ENCODE measurements at places on chromosomes 2 and 18.

DNA sequence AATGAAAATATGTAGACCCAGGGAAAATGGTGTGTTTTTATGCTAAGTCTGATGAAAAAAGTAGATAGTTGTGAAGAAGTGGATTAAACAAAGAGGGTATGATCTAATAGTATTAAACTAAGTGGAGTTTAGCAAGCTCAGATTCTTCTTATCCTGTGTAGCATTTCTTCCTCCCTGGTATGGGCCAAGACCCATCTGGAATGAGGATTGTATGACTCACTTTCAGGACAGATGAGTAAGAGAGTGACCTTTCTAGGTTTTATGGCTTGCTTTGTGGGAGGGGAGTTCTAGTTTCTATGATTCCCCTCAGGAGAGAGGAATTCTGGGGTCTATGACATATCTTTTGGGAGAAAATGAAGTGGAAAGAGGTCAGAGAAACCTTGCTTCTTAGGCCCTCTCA, 550.1 kb downstream of the SPAG16 start:
- no peak for DNase-seq

DNA sequence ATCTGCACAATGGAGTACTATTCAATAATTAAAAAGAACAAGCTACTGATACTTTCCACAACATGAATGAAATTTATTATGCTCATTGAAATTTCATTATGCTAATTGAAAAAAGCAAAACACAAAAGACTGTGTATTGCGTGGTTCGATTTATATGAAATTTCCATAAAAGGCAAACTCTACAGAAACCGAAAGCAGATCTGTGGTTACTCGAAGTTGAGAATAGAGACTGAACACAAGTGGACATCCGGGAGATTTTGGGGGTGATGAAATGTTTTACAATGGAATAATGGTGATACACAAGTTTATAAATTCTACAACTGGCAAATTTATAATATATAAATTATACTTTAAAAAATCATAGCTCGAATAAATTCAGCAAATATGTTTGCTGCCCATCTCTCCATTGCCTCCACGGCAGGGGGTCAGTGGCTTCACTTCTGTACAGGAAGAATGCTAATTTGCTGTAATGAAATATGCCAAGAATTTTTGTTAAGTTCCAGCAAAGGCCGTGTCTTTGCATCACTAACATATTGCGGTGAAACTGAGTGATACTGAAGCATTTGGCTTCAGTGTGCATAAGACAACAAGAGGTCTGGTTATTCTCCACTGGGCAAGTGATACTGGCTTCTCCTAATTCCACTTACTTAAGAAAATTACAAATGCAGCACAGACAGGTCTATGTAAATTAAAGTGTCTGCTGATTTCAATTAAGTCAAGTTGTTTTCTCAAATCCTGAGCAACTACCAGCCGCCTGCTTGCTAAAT, 96.7 kb downstream of the TMEM163 start:
- no peak for DNase-seq

GRCh38 chr2:230520875-230521155, 104.8 kb downstream of the SP100 start:
- no peak for DNase-seq

DNA sequence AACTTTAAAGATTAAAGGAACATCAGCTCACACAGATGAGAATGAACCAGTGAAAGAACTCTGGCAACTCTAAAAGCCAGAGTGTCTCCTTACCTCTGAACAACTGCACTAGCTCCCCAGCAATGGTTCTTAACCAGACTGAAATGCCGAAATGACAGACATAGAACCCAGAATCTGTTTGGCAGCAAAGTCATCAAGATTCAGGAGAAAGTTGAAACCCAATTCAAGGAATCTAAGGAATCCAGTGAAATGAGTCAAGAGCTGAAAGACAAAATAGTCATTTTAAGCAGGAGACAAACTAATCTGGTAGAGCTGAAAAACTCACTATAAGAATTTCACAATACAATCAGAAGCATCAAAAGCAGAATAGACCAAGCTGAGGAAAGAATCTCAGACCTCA, 72.0 kb downstream of the STRADB start:
- no peak for DNase-seq

DNA sequence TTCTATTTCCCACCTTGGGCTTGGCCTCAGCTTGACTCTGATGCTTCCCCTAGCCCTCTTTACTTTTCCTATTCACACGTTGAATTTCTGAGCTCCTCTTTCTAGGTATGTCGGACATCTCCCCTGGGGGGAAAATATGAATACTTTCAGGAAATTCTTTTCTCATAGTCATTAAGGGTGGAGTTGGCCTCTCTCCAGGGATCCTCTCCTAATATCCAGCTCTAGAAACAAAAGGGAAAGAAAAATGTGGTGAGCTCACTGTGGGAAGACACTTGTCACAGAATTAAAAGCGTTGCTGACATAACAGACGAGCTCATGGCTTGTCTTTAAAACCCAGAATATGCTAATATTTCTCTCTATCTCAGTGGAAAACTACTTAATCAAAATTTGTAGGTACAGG, 132.7 kb upstream of the MEX3C start:
- no peak for DNase-seq

DNA sequence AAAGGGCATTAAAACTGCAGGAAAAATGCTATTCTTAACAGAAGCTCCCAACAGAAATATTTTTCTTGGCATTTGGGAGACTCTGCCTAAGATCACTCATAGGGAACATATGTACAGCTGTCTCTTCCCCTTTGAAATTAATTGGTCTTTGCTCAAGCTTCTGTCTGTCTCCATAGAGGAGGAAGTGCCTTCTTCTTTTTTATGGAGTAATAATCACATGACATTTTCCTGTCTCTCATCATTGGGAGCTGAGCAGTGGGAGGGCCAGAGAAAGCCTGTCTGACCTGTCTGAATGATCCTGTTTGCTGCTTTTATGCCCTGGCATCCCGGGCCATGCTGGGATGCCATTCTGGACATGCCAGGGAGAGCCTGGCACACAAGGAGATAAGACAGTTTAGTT, 145.6 kb downstream of the AQP4 start:
- DNase-seq = no peak

DNA sequence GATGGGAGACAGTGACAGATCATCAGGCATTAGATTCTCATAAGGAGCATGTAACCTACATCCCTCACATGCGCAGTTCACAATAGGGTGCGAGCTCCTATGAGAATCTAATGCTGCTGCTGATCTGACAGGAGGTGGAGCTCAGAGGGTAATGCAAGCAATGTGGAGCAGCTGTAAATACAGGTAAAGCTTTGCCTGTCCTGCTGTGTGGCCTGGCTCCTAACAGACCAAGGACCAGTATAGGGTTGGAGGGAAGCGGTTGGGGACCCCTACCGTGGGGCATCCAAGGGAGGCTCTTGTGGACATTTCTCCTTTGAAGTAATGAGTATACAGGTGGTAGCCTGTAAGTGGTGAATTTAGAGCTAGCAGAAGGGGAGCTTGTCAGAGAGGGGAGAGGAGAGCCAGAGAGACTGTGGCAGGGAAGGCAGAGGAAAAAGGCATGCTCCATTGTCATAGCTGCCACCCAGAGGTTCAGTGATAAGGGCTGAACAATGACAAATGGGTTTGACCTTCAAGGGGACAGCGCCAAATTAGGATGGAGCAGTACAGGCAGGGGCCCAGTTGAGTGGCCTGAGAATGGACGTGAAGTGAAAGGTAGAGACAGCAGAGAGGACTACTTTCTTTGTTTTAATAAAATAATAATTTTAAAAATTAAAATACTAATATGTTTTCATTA, 15.2 kb upstream of the TMBIM1 start:
- no peak for DNase-seq

DNA sequence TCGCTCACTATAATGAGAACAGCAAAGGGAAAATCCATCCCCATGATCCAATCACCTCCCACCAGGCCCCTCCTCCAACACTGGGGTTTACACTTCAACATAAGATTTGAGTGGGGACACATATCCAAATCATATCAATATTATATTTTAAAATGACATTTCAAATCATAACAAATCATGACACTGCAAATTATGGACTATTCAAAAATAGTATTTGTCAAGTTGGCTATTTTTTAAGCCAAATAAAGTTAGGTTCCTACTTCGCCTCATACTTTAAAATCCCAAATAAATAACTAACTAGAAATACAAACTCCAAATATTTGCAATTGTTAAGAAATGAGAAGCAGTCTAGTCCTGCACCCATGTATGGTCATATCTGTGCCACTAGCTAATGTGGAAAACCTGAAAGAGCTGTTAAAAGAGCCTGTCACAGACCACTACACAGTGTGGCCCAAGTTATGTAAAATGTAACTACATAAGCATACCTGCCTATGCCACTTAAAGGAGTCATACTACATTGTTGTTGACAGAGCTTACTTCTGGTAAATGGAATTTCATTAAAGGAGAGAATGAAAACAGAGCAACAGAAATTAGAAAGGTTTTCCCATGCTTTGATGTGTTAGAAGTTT, 334.7 kb upstream of the GULP1 start:
- DNase-seq = no peak

DNA sequence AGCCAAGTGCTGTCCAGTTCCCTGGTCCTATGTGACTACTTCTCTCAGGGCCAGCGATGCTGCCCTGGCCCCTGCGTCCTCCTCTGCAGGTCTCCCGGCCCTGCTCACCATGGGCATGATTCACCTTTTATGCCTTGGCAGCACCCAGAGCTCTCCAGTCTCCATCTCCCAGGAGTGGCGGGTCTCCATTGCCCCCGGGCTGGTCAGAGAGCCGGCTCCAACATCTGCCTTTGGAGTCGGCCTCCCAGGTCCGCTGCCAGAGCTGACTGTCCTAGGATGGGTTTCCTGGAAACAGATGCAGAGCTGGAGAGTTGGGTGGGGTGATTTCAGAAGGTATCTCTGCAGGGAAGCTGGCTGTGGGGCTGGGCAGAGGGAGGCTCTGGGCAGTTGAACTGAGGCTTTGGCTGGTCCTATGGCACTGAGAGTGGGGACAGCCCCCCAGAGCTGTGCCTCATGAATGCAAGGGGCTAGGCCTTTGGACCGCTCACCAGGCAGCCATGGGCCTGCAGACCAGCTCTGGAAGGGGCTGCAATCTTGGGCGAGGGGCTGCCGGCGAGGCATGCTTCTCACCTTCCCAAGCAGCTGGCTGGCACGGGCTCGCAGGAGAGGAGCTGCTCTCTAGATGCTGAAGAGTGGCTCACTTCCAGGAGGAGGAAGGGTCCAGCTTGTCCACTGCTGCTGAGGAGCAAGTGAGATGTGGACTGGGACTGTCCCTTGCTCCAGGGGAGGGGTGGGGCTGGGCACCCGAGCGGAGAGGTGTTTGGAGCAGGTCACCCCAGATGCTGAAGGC, 59.8 kb upstream of the HS6ST1 start:
- no peak for DNase-seq

DNA sequence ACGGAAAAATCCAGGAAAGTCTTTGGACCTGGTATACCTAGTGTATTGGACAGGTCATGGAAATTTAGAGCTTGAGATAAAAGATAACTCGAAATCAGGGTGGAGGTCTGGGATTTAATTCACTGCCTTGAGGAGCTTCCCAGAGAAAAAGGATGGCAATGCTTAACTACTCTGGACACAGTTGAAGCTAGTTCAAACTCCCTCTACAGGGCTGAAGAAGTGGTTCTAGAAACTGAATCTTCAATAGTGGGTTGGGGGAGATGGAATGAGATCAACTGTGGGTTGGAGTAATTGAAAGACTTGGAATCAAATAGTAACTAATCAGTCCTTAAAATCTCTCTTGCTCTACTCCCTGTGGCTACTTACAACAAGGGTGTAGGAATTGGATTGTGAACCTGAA, 600.1 kb downstream of the IRS1 start:
- no peak for DNase-seq

DNA sequence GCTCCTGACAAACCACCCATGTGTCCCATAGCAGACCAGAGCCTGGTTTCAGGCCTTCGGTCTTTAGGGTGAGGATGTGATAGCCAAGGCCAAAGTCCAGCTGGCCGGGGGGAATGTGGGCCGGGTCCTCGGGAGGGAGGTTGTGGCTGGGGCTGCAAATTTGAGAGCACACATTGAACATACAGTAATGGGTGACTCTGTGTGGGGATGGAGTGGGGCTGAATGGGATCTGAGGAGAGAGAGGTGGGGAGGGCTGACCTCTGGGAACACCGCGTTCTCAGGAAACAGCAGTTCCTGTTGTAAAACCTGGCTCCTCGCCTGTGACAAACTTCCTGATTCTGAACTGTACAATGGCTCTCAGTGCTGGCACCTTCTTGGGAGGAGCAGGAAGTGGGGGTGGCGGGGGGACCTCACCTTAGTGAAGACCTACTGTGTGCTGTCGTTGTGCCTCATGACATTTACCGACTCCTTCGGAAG, 48.8 kb downstream of the MCFD2 start:
- DNase-seq = no peak

- peak; percentile 14 for DNase-seq
These were observed 66.6 kb downstream of the SPTBN1 start for GRCh38 chr2:54522624-54523281.

DNA sequence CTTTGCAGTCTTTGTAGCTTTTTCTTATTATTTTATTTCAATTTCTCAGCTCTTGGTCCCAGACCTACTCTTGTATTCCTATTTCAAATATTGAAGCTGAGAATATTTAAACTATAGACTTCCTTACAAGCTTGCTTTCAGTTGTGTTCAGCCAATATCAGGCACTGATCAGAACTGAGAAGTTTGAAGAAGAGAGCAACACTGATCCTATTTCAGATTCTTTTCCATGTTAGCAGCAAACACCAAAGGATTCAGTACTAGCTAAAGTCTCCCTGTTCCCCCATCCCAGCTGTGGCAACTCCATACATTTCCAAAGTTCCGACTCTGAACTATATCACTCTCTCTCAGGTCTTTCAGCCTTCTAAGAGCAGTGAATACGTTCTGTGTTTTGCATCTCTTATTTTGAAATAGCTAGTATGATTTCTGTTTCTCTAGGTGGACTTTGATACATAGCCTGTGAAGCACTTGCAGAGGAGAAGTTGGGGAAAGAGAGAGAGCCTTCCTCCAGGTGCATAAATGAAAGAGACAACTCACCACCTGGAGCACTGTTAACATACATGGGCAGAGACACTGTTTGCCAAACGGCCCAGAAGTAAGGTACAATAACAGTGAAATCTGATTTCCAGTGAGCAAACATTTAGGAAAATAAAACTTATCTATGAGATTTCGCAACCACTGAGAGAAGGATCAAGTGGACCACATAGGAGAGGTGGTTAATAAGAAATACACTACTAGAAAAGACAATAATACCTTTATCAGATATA, 135.0 kb upstream of the ZNF804A start:
- no peak for DNase-seq

GRCh38 chr2:110873597-110874452, 141.5 kb downstream of the ACOXL start:
- no peak for DNase-seq

DNA sequence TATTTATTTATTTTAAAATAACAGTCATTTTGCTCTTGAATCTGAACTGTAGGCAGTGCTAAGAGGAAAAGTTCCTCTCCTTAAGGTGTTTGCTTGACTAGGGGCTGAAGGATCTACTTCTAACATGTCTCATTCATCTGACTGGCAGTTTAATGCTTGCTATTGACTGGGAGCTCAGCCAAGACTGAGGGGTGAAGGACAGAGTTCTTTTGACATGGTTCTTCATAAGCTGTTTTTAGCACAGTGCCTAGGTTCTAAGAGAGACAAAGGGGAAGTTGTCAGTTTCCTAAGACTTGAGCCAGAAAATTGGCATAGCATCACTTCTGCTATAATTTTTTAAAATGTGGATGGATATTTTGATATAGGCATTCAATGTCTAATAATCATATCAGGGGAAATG, 73.0 kb downstream of the COMMD1 start:
- no peak for DNase-seq
